ENCODE measurements at places on chromosomes 11 and 22.

DNA sequence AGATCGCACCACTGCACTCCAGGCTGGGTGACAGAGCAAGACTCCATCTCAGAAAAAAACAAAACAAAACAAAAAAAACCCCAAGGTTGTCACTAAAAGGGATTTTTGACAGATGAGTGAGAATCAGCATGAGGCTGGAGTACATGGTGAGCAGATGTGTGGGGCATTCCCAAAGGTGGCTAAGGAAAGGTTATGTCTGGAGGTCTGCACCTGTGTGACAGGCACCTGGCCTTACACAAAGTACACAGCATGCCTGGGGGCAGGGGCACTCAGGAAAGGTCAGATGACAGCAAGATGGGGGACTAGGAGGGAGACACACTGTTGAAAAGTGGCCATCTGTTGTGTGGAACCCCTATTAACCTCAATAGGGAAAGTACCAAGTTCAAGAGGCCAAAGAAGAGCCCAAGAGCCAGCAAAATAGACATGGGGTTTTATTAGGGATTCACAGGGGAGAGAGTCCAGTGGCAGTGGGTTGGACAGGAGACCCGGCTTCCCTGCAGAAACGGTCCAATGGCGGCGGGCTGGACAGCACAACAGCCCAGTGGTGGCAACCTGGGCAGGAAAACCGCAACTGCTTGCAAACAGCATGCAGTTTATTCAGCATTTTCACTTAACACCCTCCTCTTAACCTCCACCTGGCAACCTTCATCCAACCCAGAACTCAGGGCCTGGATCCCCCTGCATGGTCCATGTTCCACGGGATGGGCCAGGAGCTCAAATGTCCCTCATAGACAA, 101.1 kb downstream of the MICAL2 start:
- no peak for DNase-seq

DNA sequence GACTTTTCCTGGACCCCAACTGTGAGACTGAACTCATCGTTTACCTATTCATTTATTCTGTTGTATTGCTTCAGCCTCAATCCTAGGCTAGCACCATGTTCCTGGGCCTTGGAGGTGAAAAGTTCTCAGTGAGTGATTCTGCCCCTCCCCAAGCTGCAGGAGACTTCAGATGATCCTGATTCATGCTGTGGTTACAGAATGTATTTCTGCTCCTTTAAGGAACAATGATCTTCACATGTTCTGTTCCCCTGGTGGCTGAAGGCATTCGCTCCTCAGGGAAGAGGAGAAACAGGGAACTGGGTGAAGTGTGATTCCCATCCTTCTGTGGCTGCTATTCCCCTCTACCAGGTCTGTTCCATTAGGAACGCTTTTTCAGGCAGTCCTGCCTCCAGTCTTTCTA, 2.4 kb downstream of the OR52E1 start:
- no peak for DNase-seq

DNA sequence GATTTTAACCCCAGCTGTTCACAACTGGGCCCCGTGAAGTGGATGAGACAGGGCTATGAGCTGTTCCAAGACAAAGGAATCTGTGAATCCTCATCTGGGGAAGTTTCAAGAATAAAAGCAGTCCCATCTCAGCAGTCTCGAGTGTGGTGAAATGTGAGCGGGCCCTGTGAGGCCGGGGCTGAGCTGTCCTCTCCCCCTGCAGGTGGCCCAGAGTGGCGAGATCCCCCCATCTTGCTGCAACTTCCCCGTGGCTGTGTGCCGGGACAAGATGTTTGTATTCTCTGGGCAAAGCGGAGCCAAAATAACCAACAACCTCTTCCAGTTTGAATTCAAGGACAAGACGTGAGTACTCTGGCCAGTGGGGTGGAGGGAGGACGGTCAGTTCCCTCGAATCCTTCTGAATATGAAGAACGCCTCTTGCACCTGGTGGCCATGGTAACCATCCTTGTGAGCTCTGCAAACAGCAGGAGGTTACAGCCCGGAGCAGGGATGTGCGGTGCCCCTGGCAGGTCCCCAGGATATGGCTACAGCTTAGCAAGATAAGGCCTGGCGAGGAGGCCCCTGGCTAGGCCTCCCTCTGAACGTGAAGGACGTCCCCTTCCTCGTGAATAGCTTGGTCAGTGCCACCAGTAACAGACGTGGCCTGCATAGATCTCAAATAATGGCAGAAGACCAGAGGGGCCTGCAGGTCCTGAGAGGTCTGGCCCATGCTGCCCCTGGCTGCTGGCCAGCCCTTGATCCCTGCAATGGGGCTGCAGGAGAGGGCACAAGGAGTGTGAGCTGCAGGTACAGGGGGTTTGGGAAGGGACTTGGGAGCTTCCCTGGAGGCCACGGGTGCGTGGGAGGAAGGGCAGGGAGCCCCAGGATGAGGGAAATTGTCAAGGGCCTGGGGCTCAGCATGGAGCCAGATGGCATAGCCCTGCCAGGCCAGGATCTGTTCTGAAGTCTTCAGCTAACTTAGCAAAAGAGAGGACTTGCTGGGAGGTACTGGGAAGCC, 8.4 kb downstream of the LZTR1 start:
- DNase-seq, result no peak

DNA sequence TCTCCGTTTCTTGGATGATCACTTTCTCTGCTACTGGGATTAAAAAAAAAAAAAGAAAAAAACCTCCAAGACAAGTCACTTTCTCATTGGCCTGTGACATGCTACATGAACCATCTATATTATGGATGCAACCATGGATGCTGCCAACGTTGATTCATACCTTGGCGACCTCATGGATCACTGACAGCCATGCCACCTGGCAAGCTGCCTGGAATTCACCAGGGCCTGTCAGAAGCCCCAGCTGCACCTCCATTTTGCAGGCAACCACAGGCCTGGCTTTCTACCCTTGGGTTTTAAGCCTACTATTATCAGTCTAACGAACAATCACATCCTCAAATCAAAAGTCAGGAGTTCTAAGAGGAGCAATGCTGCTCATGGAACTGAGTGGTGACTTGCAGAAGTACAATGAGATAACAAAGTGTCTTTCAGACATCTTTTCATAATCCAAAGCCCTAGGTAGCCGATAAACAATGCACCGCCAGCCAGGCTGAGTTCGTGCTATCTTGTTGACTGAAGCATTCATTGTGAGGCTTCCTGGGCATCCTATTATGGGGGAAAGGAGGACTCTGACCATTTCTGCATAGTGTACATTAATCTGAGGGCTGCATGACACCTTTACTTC, 48.0 kb upstream of the CADM1 start:
- no peak for DNase-seq

- no peak for DNase-seq
These were observed 2.9 kb downstream of the NAGA start for GRCh38 chr22:42067671-42068251.

DNA sequence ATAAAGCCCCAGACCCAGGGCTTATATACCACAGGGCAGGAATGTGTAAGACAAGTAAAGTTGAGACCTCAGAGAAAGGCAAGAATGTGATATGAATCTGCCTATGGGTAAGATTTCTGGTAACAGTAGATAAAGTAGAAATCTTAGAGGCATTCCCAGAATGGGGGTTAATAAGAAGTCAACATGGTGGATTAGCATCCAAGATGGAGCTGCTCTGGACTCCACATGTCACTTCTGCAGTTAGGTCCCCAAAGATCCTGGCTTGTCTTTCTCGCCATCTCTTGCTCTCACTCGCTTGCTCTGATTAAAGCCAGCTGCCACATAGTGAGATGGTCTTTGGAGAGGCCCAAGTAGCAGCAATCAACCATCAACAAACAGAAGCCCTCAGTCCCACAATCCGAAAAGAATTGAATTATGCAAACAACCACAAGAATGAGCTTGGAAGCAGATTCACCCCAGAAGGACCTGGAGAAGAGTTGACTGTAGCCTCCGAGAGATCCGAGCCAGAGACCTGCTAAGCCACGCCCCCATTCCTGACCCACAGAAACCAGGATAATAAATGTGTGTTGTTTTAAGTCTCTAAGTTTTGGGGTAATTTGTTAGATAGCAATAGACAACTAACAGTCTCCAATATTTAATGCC, 5.4 kb upstream of the C11orf86 start:
- no peak for DNase-seq

- DNase-seq, result no peak
These were observed 611.7 kb upstream of the CNTN5 start for GRCh38 chr11:98409069-98409468.

- DNase-seq, result no peak
These were observed 100.0 kb downstream of the RPS6KA4 start for GRCh38 chr11:64458997-64459396.

DNA sequence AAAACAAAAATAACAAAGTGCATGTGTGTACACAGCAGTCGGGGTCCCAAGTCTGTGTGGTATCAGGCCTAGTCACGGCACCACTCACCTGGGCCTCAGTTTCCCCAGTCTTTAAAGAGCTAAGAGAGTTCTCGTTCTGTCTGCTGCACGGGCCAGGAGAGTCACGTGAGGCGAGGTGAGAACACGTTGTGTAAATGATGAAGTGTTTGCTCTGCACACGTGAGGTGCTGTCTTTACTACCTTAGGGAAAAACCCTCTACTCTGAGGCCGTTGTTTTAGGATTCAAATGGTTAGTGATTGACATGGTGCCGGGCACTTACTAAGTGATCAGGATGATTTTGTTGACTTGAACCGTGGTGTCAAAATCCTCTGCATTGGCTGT, 86.5 kb upstream of the PPARA start:
- no peak for DNase-seq

GRCh38 chr11:25658916-25659315, 673.0 kb upstream of the ANO3 start:
- DNase-seq, result no peak

DNA sequence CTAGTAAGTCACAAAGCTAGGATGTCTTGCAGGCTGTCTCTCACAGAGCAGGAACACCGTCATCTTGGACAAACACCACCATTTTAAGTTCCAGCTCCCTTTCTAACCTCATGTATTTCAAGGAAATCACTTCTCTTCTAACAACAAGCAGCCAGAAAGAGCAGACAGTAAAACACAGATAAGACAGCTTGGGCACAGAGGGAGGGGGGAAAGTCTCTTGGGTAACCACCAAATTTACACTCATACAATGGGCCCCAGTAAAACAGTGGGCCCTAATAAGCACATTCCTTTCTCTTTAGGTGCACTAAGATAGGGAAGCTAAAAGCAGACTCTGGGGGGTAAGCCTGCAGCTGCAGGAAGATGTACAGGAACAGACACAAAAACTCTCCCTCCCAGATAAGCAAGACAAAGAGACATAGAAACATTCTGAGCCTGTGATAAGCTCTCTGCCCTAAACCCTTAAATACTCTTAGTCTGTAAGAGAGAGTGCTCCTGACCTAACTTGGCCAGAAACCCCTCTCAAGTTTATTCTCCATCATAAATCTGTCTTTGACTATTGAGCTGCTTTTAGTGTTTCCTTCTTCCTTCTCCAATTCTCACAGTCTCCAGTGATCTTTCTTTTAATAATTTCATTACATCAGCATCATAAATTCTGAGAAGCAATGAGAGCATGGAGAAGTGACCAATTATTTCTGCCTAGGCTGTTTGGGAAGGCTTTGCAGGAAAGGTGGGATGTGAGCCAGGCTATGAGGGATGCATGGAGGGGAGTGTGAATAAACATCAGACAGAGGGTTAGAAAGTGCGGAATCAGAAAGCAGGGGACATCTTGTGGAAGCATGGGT, 7.4 kb downstream of the OR10D3 start:
- DNase-seq, result no peak

GRCh38 chr11:24819006-24819405, 322.2 kb downstream of the LUZP2 start:
- no peak for DNase-seq

All from stimulated activated CD8-positive, alpha-beta memory T cell treated with anti-CD3 and anti-CD28 coated beads, Interleukin-4, amount 100 ng/mL, for 1 hour (primary cell).